T-helper 2 cell treated with Interferon-gamma antibody and Interleukin-4, amounts not matched to agents 5 μg/mL and 100 μg/mL, for 36 hours (primary cell): ENCODE measurements at places on chromosomes 6 and 20.
A peak's percentile ranks its signal among the peaks of the same experiment; 100 is the strongest.

DNA sequence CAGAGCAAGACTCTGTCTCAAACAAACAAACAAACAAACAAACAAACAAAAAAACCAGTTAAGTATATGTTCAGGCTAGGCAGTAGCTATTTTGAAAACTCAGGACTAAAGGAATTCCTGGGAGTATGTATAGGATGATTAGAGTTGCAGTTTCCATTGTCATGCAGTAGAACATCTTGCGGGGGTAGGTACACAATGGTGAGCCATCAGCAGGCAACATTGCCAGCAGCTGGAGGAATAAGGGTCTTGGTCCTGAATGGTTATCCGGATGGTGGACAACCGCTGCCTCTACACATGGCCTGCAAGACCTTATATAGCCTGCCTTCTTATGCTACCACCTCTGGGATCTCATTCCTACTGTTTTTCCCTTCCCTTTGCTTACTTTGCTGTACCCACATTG is 297.5 kb downstream of the SOX4 start:
- no peaks in the 10 kb centered on the region for H3K4me1 ChIP-seq
- no peak for DNase-seq
- H3K27ac ChIP-seq = no peak overlapping the region
- H3K27me3 ChIP-seq = no peaks in the 10 kb centered on the region
- no peak overlapping the region for H3K4me3 ChIP-seq

DNA sequence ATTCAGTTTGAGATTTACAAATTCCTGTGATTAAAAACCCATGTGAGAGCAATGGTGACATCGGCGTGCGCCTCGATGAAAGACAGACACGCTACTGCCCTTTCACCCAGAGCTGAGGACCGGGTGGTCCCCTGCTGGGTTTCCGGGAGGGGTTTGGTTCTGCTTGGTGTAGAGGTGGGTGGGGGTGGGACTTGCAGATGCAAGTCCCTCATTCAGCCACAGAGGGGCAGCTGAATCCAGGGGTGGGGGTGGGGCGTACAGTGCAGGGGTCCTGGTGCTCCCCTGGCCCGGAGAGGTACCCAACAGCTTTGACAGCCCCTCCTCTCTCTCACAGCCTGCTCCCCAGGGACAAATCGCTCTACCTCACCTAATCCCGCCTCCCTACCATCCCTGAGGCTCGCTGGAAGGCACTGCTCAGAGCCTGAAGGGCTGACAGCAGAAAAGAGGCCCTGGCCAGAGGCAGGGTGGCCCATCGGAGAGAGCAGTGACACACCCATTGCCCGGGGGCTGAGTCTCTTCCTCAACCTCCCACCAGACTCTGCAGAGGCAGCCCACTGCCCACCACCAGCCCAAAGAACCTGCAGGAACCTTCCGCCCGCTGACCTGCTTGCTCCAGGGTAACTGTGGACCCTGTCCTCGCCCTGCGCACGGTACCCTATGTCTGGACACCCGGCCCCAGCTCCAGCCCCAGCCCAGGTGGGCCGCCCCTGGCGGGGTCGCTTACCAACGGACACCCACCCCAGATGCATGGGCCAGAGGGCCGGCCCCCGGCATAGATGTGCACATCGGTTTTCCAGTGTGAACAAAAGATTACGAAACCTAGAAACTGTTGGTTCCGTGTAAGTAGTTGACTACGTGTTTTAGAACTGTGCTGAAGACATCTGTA is 118.4 kb downstream of the JPH2 start:
- peak overlapping the region; percentile 82 for H3K4me3 ChIP-seq
- peak overlapping the region; percentile 92 for H3K27ac ChIP-seq
- peaks cover 3% of the 10 kb centered on the region for H3K36me3 ChIP-seq
- H3K4me1 ChIP-seq = peaks cover 48% of the 10 kb centered on the region
- DNase-seq = no peak

DNA sequence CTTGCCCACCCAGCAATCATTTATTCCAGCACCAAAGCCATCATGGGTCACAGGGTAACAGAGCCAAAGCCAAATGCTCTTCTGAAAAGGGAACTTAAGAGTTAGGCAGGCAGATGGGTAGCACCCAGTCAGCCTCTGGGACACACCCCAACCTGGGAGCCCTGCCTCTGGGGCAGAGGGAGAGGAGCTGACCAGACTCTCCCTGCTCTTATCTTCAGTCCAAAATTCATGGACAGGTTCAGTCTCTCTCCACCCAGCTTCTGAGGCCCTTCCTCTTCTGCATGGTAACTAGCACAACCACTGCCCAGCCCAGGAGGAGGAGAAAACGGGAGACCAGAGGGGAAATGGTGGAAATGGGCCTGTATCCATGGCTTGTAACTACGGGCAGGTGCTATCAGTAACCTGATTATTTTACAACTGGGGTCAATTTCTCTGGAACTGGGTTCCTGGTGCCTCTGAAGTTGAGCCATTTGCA is 105.4 kb downstream of the NOL4L start:
- no peak for DNase-seq
- H3K36me3 ChIP-seq = no peaks in the 10 kb centered on the region
- no peaks in the 10 kb centered on the region for H3K27me3 ChIP-seq
- H3K27ac ChIP-seq = no peak overlapping the region

GRCh38 chr20:14979453-14979986 is 642.1 kb upstream of the FLRT3 start:
- no peak for DNase-seq
- no peaks in the 10 kb centered on the region for H3K27me3 ChIP-seq
- H3K4me3 ChIP-seq = no peak overlapping the region
- no peaks in the 10 kb centered on the region for H3K36me3 ChIP-seq
- no peak overlapping the region for H3K27ac ChIP-seq

GRCh38 chr6:37236921-37237320 is 20.7 kb upstream of the TBC1D22B start:
- H3K4me1 ChIP-seq = peaks cover 22% of the 10 kb centered on the region
- DNase-seq = no peak
- H3K4me3 ChIP-seq = no peak overlapping the region
- H3K27ac ChIP-seq = no peak overlapping the region
- no peaks in the 10 kb centered on the region for H3K36me3 ChIP-seq
- no peaks in the 10 kb centered on the region for H3K27me3 ChIP-seq

DNA sequence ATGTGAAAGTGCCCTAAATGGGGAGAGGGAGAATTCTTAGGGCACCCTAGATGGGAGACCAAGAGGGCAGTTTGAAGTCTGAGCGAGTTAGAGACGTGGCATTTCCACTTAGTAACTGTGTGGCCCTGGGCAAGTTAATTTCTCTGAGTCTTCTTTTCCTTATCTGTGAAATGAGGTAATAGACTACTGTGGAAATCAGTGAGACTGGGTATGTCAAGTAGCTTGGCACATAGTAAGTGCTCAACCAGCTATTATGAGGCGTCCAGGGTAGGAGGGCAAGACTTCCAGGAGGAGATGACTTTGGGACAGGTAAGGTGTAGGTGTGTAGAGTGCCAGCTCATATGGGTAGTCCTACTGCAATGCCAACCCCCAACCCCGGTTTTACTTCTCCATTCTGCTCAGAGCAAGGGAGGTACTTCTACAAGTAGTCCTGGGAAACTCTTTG is 770 bp downstream of the KIF3B start:
- DNase-seq = peak; percentile 12
- peaks cover 29% of the 10 kb centered on the region for H3K4me1 ChIP-seq
- H3K4me3 ChIP-seq = peak overlapping the region; percentile 89

DNA sequence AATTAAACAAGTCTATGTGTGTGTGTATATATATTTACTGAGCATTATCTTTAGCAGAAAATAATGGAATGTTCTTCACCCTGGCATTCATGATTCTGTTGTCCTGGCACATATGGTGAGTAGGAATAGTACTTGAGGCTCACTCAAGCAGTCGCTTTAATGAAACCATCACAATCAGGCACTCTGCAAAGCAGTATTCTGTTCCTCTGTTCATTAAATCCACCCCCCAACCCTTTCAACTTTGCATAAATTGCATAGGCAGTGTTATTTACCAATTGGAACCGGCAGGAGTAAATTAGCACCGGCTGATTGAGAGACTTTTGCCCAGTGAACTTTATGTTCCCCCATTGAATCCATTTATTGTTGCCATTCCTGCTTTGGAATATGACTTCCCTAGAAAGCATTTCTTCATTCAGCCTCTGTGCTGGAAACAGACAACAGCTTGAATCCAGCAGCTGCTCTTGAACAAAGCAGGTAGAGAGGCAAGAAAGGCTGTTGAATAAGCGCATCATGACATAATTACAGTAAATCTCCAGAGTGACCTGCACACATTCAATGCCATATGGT is 268.0 kb upstream of the RNF217 start:
- H3K36me3 ChIP-seq = no peaks in the 10 kb centered on the region
- DNase-seq = no peak
- H3K27me3 ChIP-seq = no peaks in the 10 kb centered on the region
- H3K4me1 ChIP-seq = no peaks in the 10 kb centered on the region

DNA sequence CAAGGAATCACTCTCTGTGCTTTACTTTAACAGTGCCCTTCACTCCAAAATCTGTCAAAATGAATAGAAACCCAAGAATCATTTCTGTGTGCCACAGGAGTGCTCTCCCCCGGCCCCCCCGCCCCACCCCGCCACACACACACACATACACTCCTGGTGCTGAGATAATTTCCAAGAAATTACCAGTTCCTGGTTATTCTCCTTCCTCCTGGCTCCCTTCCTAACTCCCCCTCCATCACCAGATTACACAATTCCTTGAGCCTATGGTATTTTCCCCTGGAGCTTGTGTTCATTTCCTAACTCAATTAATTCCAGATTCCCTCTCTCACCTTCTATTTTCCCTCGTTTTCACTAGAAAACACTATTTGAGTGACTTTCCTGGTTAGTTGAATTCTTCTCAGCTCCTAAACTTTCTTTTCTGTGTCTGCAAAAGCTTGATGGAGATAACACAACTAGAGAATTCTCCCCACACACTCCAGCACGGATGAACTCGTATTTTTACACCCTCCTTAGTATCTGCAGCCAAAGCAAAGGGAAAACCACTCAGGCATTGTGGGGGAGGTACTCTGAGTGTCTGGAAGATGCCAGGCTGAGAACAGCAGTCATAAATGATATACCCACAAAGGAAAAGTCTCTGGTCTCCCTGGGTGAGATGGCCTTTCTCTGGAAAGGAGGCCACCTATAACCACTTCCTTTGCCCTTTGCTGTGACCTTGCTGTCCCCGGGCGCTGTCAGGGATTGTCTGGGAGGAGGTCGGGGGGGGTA is 1.9 kb upstream of the SLC24A3 start:
- peaks cover 47% of the 10 kb centered on the region for H3K27me3 ChIP-seq
- no peak overlapping the region for H3K27ac ChIP-seq
- DNase-seq = no peak
- no peaks in the 10 kb centered on the region for H3K4me1 ChIP-seq

DNA sequence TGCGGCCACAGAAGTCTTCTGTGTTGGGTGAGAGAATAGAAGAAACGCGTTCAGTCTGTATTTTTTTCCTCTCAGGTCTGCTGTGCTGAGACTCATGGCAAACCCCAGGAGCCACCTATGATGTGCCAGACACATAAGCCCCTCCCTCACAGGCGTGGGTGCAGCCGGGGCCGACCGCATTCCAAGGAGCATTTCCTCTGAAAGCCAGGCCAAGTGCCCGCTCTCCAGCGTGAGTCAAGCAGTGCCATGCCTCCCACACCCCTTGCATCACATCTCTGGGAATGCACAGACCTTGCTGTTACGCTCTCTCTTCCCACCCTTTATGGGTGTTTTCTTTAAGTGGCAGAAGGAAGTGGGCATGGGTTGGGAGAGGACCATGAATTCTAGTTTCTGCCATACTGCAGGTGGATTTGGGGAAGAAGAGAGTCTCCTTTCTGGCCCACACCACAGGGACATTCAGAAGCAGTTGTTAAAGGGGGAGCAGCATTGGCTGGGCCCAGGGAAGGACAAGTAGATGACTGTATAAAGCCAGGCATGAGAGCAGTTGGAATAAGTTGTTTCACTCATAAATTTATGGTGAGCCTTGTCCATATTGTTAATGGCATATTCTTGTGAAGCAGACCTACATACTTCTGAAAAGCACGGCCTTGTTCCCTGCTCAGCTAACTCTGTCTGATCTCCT is 37.1 kb upstream of the TFAP2A start:
- no peaks in the 10 kb centered on the region for H3K36me3 ChIP-seq
- DNase-seq = no peak
- H3K4me3 ChIP-seq = no peak overlapping the region
- no peaks in the 10 kb centered on the region for H3K27me3 ChIP-seq
- H3K4me1 ChIP-seq = no peaks in the 10 kb centered on the region

DNA sequence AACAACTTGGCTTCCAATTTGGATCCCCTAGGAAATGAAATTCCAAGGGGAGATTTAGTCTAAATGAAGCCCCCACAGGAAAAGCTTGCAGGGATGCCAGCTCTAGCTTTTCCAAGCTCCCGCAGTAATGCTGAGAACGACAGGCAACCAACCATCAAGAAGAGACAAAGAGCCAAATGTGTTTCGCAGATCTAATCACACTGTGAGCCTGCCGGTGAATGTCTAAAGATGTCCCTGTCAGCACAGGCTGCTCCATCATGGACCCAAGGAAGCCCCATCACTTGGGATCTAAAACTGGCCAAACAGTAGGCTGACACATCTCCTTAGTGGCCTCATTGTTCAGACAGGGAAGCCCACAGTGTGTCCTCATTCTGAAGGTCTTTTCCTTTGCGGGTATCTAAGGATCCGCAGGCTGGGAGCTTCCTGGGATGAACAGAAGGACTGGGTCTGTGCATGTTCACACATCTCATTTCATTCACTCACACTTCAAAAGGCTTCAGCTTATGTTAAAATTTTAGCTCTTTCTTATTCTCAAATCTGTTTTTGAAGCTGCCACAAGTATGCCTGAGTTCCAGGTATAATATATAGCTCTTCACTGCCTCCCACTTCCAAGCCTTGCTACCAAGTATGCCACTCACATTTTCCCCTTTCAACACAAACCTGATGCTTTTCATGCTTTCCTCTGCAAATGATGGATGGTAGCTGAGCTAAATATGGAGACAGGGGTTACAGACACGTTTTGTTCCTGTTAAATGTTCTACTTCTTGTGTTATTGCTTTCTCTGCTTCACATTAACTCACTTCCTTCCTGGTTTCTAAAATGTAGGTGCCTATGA is 229.8 kb downstream of the HIVEP2 start:
- H3K36me3 ChIP-seq = peaks cover 4% of the 10 kb centered on the region
- no peaks in the 10 kb centered on the region for H3K4me1 ChIP-seq
- no peak overlapping the region for H3K4me3 ChIP-seq

DNA sequence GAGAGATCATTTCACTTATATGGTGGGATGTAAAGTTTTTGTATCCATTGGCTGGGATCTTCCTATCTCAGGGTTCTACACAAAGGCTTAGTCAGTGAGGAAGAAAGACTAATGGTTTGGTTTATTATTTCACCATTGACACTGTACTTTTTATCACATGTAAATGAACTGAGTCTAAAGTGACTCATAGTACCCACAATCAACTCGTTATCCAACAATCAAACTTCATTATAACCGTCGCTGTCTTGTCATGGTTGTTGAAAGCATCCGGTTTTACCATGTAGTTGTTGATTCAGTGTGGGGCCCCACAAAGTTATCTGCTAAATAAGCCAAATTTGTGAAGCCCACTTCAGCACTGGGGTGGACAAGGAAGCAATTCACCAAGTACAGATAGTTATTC is 55.8 kb upstream of the MTRF1L start:
- H3K4me3 ChIP-seq = no peak overlapping the region
- no peak overlapping the region for H3K27ac ChIP-seq
- DNase-seq = no peak
- H3K36me3 ChIP-seq = no peaks in the 10 kb centered on the region
- H3K4me1 ChIP-seq = no peaks in the 10 kb centered on the region

GRCh38 chr20:51489611-51490010 is 52.9 kb downstream of the NFATC2 start:
- DNase-seq = no peak
- peaks cover 48% of the 10 kb centered on the region for H3K4me1 ChIP-seq
- H3K36me3 ChIP-seq = peaks cover 67% of the 10 kb centered on the region
- no peaks in the 10 kb centered on the region for H3K27me3 ChIP-seq

GRCh38 chr6:125294036-125294435 is 7.7 kb downstream of the HDDC2 start:
- no peaks in the 10 kb centered on the region for H3K27me3 ChIP-seq
- H3K27ac ChIP-seq = no peak overlapping the region
- H3K4me1 ChIP-seq = peaks cover 3% of the 10 kb centered on the region
- DNase-seq = no peak
- no peak overlapping the region for H3K4me3 ChIP-seq
- H3K36me3 ChIP-seq = peaks cover 60% of the 10 kb centered on the region
